ENCODE measurements at places on chromosomes 3 and 15.

- DNase-seq: no peak
Measured at GRCh38 chr3:123725652-123726400, 141.0 kb upstream of the HACD2 start.

DNA sequence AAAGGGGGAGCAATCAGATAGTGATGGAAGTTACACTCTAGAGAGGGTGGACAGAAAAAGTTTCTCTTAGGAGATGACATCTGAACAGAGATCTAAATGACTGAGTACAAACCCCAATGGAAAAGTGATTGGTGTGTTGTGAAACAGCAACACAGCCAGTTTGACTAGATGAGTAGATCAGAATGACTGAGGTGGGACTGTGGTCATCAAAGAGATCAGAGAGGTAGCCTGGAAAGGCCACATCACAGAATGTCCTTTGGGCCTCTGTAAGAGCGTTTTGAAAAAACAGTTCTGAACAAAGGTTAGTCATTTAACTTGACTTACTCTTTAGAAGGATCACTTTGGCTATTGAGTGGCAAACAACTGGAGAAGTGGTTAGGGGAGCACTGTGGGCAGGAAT is 10.6 kb downstream of the LRRC58 start:
- no peak for DNase-seq

GRCh38 chr3:129218742-129219141 is 30.7 kb upstream of the COPG1 start:
- no peak for DNase-seq

DNA sequence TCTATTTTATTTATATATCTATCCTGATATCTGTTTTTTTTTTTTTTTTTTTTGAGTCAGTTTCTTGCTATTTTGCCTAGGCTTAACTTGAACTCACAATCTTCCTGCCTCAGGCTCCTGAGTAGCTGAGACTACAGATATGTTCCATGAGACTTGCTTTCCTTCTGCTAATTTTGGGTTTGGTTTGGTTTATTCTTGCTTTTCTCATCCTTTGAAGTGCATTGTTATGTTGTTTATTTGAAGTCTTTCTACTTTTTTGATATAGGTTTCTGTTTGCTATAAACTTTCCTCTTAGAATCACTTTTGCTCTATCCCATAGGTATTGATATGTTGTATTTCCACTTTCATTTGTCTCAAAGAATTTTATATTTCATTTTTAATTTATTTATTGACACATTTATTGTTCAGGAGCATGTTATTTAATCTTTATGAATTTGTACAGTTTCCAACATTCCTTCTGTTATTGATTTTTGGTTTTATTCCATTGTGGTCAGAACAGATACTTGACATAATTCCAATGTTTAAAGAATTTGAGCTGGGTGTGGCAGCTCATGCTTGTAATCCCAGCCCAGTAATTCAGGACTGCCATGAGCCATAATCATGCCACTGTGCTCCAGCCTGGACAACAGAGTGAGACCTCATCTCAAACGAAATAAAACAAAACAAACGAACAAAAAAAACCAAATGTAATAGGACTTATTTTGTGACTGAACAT is 62.3 kb upstream of the PLSCR4 start:
- DNase-seq: no peak

GRCh38 chr3:187875863-187876262 is 130.6 kb upstream of the BCL6 start:
- DNase-seq: no peak

DNA sequence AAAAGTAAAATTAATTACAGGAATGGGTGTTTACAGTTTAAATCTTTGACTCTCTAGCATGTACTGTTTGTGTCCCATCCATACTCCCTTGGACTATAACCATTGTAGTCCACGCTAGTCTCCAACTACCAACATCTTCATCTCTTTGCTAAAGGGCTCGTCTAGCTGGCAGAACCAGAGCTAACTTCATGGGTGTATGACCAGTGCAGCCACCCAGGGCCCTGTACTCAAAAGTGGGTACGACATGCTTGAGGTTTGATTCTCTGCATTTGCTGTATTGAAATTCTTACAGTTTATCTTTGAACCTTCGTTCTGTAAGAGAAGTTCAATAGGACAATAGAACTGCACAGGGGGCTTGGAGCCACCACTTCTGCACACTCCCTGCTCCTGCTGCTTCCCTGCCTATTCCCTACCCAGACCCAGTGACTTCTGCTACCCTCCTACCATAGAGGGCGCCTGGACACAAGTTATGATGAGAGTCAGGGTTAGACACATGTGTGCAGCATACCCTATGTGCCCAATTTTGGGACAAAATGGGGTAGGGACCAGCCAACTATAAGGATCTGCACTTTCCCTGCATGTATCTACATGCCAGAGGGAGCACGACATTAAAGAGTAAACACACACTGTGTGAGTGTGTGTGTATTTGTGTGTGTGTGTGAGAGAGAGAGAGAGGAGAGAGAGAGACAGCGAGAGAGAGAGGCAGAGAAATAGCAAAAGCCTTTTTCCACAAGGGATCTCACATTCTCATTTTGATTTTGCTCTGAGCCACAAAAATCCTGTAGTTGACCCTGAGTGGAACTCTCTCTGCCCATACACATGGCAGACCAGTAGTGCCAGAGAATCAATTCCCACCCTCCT is 59.0 kb upstream of the NECTIN3 start:
- DNase-seq: no peak

- no peak for DNase-seq
Measured at GRCh38 chr3:167102071-167102470, 278.0 kb downstream of the ZBBX start.

GRCh38 chr3:61562721-61563312 is 1.4 kb downstream of the PTPRG start:
- no peak for DNase-seq

DNA sequence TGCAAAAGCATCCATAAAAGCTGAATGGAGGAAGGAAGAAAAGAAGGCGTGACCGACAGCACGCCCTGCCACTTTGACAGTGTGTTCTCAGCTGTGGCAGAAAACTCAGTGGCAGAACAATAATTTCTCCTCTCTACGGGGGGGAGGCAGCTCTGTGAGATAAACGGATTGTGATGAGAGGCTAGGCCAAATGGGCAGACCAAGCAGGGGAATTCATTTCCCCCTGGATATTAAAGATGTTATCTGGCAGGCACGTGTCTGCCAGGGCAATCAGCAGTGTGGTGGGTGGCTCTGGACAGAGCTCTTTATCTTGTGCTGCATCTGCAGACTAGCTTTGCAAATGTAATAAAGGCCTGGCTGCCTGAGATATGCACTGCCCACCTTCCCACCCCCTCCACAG is 1.9 kb upstream of the RMDN3 start:
- no peak for DNase-seq

DNA sequence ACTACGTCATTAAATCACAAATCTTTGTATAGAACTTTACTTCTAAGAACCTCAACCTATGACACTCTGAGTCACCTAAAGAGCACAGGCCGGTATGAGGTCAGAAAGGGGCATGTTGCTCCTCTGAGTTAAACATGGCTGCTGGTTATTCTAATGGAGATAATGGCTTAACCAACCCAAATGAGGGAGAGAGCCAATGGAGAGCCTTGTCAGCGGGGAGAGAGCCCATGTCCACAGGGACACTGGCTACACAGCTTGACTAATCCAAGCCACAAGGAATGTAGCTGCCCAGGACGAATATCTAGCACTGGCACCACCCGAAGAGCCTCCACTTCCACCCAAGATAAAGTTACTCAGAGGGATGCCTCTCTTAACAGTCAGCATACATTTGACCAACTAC is 77.0 kb upstream of the STAC start:
- DNase-seq: no peak

GRCh38 chr15:89822611-89822950 is 7.9 kb upstream of the ANPEP start:
- DNase-seq: no peak

- DNase-seq: no peak
Measured at GRCh38 chr3:108391917-108392593, 95.7 kb downstream of the HHLA2 start.

DNA sequence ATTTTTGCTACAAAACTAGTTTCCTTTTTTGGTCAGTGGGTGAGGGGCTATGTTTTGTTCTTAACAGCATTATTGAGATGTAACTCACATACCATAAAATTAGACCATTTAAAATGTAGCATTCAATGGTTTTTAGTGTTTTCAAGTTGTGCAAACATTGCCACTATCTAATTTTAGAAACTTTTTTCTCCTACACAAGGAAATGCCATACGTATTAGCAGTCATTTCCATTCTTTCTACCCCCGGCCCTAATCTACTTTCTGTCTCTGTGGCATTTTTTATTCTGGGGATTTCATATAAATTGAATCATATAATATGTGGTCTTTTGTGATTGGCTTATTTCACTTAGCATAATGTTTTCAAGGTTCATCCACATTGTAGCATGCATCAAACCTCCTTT is 55.0 kb upstream of the TIPARP start:
- no peak for DNase-seq

DNA sequence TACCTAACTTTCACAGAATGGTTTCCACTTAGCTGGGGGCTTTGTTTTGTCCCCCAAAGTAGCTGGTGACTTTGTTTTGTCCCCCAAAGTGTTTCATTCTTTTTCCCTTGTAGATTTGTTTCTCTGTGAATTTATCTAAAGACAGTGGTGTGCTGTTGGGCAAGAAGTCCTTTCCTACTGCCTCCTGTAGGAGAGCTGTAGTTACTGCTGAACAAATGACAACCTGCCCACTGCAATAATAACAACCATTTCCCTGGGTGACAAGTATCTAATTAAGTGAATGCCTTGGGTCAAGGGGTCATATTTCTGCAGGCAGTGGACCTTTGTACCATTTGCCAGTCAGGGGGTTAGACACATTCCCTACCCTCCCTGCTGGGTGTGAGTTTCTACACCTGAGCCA is 125.4 kb upstream of the BFSP2 start:
- DNase-seq: no peak

GRCh38 chr15:29090617-29091466 is 178.8 kb downstream of the NSMCE3 start:
- DNase-seq: peak; percentile 30

DNA sequence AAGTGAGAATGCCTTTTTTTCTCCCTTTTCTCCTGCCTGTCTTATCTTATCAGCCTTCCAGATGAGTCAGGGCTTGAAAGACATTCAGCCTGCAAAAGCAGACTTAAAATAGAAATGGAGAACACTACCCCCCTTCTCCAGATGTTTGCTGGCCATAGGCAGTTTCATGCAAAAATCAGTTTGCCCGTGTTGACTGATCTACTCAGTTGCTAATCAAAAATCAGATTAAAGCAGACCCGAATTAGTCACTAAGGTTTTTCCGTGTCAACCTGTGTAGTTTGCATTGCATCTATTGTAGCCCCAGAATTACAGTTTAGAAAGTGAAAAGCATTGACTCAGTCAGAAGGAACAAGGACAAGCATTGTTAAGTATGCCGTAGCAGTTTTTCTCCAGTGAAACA is 56.2 kb downstream of the IL5RA start:
- DNase-seq: no peak

DNA sequence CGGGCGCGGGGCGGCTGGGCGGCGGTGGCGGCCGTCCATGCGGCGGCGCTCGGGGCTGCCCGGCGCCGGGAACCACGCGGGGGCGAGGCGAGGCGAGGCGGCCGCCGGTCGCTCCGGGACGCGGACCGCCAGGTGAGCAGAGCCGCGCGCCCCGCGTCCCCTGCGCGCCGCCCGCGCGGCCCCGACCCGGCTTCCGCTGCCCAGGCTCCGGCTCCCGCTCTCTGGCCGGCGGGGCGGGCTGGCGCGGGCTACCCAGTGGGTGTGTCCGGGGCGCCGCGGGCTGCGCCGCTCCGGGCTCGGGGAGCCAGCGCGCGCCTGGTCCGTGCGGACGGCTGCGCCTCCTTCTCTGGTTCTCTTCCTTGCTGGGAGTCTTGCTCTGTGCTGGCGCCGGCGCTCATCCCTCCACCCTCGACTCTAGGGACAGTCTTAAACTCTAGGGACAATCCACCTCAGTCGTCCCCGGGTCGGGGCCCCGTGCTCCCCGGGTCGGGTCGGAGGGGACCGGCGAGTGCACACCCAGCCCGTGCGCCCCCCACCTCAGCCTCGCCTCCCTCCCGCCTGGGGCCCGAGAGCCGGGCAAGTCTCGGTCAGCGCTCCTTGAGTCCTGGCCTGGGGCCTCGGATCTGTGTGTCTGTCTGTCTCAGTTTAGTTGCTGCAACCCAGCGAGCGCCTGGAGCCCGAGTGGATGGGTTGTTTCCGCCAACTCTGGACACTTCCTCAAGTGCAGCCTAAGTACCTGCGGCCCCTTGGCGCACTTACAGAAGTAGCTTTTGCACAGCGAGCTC is 488 bp downstream of the THSD4 start:
- no peak for DNase-seq

GRCh38 chr15:38768970-38769369 is 204.4 kb upstream of the RASGRP1 start:
- DNase-seq: no peak

GRCh38 chr3:114597012-114597411 is 303.2 kb downstream of the TIGIT start:
- no peak for DNase-seq

- DNase-seq: no peak
Measured at GRCh38 chr3:25493246-25493645, 65.2 kb downstream of the RARB start.

DNA sequence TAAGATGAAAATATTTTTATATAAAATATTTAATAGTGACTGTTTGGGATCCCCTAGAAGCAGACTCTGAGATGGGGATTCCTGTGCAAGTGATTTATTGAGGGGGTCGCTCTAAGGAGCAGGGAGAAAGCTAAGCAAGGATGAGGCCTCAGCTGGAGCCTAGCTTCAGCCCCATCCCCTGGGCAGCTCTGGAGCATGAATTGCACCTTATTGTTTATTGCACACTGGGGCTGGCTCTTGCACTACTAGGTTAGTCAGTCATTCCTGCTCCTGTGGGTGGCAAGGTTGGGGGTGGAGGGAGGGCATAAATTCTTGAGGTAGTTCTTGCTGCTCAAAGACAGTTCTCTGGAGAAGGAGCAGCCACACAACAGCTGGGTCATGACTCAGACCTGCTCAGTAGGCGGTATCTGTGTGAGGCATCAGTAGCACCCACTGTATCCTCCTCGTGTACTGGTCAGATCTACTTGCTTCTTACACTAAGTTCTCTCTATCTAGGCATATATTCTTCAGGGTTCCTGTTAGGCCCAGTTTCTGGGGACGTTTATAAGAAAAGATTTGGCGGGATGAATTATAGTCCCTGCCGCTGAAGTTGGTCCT is 27.2 kb upstream of the TNFSF10 start:
- DNase-seq: peak; percentile 71

DNA sequence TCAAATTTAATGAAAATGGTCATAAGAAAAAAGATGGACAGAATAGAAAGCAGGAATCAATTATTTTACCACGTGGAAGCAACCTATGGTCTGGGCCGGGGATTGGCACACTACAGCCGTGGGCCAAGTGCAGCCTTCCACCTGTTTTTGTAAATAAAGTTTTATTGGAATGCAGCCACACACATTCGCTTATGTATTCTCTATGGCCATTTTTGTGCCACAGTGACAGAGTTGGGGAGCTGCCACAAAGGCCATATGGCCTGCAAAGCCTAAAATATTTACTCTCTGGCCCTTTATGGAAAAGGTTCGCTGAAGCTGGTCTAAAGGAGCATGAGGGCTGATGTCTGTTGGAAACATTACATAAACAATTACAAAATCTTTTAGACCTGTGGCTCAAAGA is 144.8 kb downstream of the TMCO5A start:
- DNase-seq: no peak

- DNase-seq: no peak
Measured at GRCh38 chr3:164060923-164061322, 1017.4 kb downstream of the SI start.
